ENCODE measurements at places on chromosomes 3 and 15. TPM values are rescaled to one million over a fixed set of nuclear protein-coding genes. Genes with fewer than 3 reads are reported as not detected.

Gene CERS3
- 0.48 TPM for total RNA-seq

- H3K27ac ChIP-seq = no peak overlapping the region
- H3K27me3 ChIP-seq = no peaks in the 10 kb centered on the region
- no peaks in the 10 kb centered on the region for H3K4me1 ChIP-seq
- no peak overlapping the region for H3K4me3 ChIP-seq
These were observed 60.0 kb upstream of the SEC13 start for GRCh38 chr3:10380906-10381305.

Gene HLTF
- total RNA-seq = 15.0 TPM

GRCh38 chr15:81297603-81298575 is 26.1 kb downstream of the STARD5 start:
- H3K27me3 ChIP-seq = no peaks in the 10 kb centered on the region
- H3K27ac ChIP-seq = peak overlapping the region; percentile 81
- H3K36me3 ChIP-seq = peaks cover 37% of the 10 kb centered on the region
- peak overlapping the region; percentile 72 for H3K4me3 ChIP-seq
- DNase-seq = peak; percentile 30
- peaks cover 89% of the 10 kb centered on the region for H3K4me1 ChIP-seq

- H3K4me1 ChIP-seq = peaks cover 12% of the 10 kb centered on the region
- no peak for DNase-seq
- no peak overlapping the region for H3K4me3 ChIP-seq
- H3K27me3 ChIP-seq = no peaks in the 10 kb centered on the region
- H3K27ac ChIP-seq = no peak overlapping the region
These were observed 26.4 kb upstream of the MYZAP start for GRCh38 chr15:57565311-57565710.

DNA sequence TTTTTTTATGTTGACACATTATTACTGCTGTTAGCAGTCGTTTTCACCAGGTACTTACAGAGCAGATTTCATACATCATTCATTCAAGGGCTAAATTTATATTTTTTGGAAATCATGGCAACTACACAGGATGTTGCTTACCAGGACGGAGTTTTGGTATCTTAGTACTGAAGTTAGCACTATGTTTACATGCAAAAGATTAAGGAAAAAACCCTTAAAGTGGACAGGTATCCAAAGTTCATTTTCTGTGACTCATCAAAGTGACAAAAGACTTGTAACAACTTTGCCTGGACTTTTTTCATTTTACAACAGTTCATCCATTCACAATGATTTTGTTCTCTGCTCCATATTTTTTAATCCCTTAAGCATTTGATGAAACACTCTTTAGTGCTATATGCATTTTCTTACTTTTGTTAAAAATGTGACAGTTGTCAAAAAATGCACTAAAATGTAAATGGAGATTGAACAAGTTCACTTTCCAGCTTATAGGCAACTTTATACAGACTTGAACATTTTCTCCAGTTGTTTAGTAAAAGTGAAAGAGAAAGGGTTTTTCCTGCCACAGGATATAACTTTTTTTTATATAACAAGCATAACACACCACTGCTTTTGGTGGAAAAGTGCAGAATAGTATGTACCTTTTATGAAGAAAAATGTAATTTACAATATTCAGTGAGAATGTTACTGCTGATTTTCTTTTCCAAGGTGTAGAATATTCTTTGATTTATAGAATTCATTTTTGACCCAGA is 104.1 kb downstream of the STT3B start:
- H3K4me1 ChIP-seq = no peaks in the 10 kb centered on the region
- peak overlapping the region; percentile 68 for H3K27ac ChIP-seq
- DNase-seq = peak; percentile 38
- H3K4me3 ChIP-seq = no peak overlapping the region
- no peaks in the 10 kb centered on the region for H3K27me3 ChIP-seq

DNA sequence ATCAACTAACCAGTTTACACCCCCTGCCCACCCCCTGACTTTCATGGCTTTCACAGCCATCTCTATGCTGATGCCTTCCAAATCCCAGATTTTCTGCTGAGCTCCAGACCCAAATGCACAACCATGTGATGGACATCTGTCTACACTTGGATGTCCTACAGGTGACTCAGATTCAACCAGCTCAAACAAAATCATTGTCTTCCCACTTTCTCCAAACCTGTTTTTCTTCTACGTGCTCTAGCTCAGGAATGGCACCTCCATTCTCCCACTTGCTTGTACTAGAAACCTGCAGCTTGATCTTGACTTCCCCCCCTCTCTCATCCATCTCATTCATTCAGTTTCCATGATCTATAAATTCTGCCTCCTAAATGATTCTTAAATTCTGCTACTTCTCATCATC is 34.1 kb upstream of the RARRES1 start:
- no peaks in the 10 kb centered on the region for H3K27me3 ChIP-seq
- H3K4me3 ChIP-seq = no peak overlapping the region
- no peak overlapping the region for H3K27ac ChIP-seq
- H3K36me3 ChIP-seq = no peaks in the 10 kb centered on the region
